ENCODE measurements at places on chromosomes 2 and 18. TPM values are rescaled to one million over a fixed set of nuclear protein-coding genes. Genes with fewer than 3 reads are reported as not detected.
A peak's percentile ranks its signal among the peaks of the same experiment; 100 is the strongest.

DNA sequence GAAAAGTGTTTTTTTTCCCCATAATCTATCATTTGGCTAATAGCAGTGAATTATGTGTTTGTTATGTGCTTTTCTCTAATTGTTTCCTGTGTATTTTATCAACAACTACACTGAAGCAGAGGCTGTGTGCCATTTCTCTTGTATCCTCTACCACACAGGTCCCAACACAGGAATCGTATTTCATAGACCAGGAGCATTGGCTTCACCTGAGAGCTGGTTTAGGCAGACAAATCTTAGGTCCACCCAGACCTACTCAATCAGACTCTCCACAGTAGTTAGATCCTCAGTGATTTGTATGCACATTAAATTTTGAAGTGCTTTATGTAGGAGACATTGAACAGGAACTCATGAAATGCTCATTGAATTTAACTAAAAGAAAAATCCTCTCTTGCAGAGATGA, 109.2 kb downstream of the FSHR start:
- no peak for DNase-seq
- H3K4me3 ChIP-seq: no peak overlapping the region
- no peak overlapping the region for H3K27ac ChIP-seq
- H3K4me1 ChIP-seq: no peaks in the 10 kb centered on the region

Gene ALK
- total RNA-seq: under 0.01 TPM

- no peaks in the 10 kb centered on the region for H3K27me3 ChIP-seq
- no peak overlapping the region for H3K4me3 ChIP-seq
- no peaks in the 10 kb centered on the region for H3K36me3 ChIP-seq
- no peak overlapping the region for H3K27ac ChIP-seq
- no peaks in the 10 kb centered on the region for H3K4me1 ChIP-seq
Measured at GRCh38 chr18:5159080-5159479, 38.0 kb downstream of the AKAIN1 start.

DNA sequence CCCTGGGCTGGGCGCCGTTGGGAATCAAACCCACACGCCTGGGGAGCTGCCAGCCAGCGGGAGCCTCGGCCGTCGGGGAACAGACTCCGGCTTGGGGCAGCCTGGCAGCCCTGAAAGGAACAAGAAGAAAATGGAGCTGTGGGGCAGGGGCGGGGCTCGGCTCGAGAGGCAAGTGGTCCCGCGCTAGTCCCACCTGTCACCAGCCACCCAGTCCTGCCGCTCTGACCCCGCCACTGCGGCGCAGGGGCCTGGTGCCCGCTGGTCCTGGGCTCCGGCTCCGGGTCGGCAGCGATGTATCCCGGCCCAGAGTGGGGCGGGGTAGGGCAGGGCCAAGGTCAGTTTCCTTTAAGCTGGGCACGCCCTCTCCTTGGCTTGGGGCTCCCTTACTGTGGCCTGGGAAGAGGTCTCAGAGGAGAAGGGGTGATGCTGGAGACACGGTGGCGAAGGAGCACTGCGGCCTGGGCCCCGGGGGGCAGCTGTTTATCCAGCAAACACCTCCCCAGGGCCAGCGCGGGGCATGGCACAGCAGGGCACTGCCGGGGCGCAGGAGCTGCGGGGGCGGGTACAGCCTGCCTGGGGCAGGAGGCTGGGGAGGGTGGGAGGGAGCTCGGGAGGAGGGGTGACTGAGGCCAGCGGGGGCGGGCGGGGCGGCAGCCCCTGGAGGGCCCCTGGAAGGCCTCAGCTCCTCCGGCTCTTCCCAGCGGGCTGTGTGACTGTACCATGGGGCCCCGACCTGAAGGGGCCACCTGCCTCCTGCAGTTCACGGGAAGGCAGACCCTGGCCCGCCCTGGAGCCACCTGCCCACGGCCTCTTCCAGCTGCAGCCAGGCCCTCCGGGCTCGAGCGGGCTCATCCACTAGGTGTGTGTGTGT, 15.6 kb downstream of the ODC1 start:
- no peak overlapping the region for H3K27ac ChIP-seq
- H3K4me1 ChIP-seq: no peaks in the 10 kb centered on the region
- no peaks in the 10 kb centered on the region for H3K27me3 ChIP-seq
- H3K4me3 ChIP-seq: no peak overlapping the region
- DNase-seq: no peak

- H3K27me3 ChIP-seq: no peaks in the 10 kb centered on the region
- H3K4me3 ChIP-seq: no peak overlapping the region
- H3K36me3 ChIP-seq: no peaks in the 10 kb centered on the region
- H3K4me1 ChIP-seq: peaks cover 5% of the 10 kb centered on the region
Measured at GRCh38 chr2:190847504-190848081, 33.0 kb upstream of the GLS start.

DNA sequence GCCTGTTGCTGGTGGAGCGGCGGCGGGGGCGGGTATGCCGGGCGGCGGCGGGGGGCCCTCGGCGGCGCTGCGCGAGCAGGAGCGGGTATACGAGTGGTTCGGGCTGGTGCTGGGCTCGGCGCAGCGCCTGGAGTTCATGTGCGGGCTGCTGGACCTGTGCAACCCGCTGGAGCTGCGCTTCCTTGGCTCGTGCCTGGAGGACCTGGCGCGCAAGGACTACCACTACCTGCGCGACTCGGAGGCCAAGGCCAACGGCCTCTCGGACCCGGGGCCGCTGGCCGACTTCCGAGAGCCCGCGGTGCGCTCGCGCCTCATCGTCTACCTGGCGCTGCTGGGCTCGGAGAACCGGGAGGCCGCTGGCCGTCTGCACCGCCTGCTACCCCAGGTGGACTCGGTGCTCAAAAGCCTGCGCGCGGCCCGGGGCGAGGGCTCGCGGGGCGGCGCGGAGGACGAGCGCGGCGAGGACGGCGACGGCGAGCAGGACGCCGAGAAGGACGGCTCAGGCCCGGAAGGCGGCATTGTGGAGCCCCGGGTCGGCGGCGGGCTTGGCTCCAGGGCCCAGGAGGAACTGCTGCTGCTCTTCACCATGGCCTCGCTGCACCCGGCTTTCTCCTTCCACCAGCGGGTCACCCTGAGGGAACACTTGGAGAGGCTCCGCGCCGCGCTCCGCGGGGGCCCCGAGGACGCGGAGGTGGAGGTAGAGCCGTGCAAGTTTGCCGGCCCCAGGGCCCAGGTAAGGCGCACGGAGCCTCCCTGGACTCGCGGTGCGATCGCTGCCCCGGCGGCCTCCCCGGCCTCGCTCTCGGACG, 1.0 kb downstream of the ZCCHC2 start:
- peaks cover 13% of the 10 kb centered on the region for H3K4me1 ChIP-seq
- peak overlapping the region; percentile 68 for H3K27ac ChIP-seq
- peak; percentile 70 for DNase-seq

DNA sequence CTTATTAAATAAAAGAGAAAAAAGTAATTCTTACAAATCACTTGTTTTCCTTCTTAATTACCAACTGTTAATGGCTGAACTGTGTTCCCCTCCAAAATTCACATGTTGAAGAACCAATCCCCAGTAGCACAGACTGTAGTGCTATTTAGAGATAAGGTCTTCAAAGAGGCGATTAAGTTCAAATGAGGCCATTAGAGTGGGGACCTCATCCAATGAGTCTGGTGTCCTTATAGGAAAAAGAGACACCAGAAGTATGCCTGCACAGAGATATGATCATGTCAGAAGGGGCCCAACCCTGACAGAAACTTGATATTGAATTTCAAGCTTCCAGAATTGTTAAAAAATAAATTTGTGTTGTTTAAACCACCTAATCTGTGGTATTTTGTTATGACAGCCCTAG, 89.8 kb downstream of the MEMO1 start:
- H3K27ac ChIP-seq: no peak overlapping the region
- H3K4me1 ChIP-seq: no peaks in the 10 kb centered on the region
- H3K4me3 ChIP-seq: no peak overlapping the region
- no peaks in the 10 kb centered on the region for H3K27me3 ChIP-seq
- no peaks in the 10 kb centered on the region for H3K36me3 ChIP-seq
